ENCODE measurements at places on chromosomes 13 and 19. TPM values are rescaled to one million over a fixed set of nuclear protein-coding genes. Genes with fewer than 3 reads are reported as not detected.

DNA sequence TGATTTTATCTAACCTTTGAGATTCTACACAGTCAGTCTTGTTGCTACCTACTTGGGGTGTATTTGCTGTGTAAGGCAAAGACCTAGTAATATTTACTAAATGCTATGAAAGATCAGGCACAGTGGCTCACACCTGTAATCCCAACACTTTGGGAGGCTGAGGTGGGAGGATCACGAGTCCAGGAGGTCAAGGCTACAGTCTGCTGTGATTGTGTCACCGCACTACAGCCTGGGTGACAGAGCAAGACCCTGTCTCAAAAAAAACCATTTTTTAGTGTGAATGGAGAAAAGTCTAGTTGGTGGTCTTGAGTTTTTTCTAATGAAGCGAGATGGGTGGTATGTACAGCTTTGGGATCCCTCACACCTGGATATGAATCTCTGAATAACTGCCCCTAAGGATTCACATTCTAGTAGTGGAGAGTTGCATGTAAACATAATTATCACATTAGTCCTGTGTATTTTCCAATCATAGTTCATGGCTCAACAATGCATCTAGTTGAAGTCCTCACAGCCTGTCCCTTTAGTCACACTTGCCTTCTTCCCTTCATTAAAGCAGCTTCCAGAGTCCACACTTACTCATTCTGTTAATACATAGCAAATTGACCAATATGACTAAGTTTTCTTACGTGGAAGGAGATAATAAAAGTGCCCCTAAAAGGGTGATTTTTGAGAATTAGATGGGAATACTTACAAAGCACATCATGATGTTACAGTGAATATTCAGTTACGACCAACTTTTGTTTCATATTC, 7.5 kb downstream of the RPL21 start:
- DNase-seq, result no peak
- peaks cover 70% of the 10 kb centered on the region for H3K36me3 ChIP-seq
- H3K4me1 ChIP-seq, result peaks cover 64% of the 10 kb centered on the region

GRCh38 chr19:55373306-55373992, 3.2 kb upstream of the TMEM190 start:
- no peaks in the 10 kb centered on the region for H3K36me3 ChIP-seq
- no peak overlapping the region for H3K4me3 ChIP-seq
- peaks cover 39% of the 10 kb centered on the region for H3K27me3 ChIP-seq
- peaks cover 14% of the 10 kb centered on the region for H3K4me1 ChIP-seq
- no peak overlapping the region for H3K27ac ChIP-seq

- DNase-seq, result no peak
- H3K4me1 ChIP-seq, result no peaks in the 10 kb centered on the region
- no peaks in the 10 kb centered on the region for H3K36me3 ChIP-seq
- no peak overlapping the region for H3K4me3 ChIP-seq
- H3K27me3 ChIP-seq, result no peaks in the 10 kb centered on the region
Observed at GRCh38 chr13:69315039-69315438, 792.6 kb upstream of the ATXN8OS start.

DNA sequence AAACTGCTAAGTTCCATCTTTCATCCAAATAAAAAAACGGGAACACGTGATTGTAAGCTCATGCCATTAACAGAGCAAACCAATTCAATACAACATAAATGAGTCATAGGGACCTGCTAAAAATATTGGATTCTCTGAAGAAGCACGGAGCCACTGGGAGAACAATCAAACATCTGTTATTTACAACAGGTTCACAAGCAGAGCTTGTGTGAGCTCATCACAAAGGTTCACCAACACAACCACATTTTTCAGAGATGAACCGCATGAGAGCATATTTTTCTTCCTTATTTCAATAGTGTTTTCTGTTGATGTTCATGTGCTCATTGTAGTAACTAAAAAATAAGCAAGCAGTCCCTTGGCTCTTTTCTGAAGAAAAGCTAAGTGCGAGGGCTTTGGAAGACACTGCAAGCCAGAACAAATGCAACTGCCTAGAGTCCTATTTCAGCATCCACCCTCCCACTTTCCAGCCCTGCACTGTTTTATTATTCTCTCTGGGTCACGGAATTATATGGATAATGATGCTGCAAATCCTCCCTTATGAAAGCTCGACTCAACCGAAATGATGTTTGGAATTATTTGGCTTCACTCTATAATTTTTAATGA, 545.8 kb downstream of the LIG4 start:
- H3K4me3 ChIP-seq, result no peak overlapping the region
- no peaks in the 10 kb centered on the region for H3K4me1 ChIP-seq
- no peak overlapping the region for H3K27ac ChIP-seq

- H3K27ac ChIP-seq, result no peak overlapping the region
- H3K4me3 ChIP-seq, result no peak overlapping the region
- DNase-seq, result no peak
Observed at GRCh38 chr13:32905063-32905863, 111.0 kb upstream of the KL start.

- H3K4me3 ChIP-seq, result no peak overlapping the region
- no peaks in the 10 kb centered on the region for H3K4me1 ChIP-seq
- no peak for DNase-seq
- no peaks in the 10 kb centered on the region for H3K36me3 ChIP-seq
Observed at GRCh38 chr13:67619351-67619994, 389.3 kb upstream of the PCDH9 start.

DNA sequence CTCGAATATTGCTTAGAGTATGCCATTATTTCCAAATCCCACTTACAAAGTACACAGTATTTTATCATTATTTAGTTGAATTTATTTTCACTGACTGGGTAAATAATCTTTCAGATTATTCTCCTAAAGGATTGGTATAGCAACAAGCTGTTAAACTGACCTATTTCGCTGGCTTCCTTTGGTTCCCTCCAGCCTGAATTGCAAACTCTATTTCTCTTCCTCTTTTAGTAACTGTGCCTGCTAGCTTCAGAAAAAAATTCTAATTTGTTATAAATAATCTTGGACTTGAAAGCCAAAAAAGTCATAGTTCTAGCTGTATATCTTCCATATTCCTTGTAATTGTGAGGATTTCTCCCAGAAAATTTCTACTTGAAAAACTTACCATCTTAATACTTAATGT, 15.0 kb upstream of the CCNA1 start:
- H3K27me3 ChIP-seq, result peaks cover 12% of the 10 kb centered on the region
- DNase-seq, result no peak
- H3K4me3 ChIP-seq, result no peak overlapping the region
- peaks cover 24% of the 10 kb centered on the region for H3K4me1 ChIP-seq
- no peak overlapping the region for H3K27ac ChIP-seq

DNA sequence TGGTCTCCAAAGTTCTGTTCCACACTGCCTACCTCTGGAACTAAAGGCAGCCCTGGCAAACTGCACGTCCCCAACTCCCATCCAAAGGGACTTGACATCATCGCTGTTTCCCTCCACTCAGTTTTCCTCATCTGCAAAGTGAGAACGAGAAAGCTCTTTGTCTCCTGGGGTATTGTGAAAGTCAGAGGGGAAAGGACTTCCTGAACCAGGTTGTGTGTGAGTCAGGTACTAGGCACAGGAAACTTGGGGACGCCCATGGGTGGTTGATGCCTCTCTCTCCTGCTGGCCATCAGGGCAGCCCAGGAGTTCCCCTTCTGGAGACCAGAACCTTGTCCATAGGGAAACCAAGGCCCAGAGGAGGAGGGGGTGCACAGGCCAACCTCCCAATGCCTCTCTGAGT, 4.7 kb downstream of the CRLF1 start:
- H3K27me3 ChIP-seq, result peaks cover 35% of the 10 kb centered on the region
- H3K27ac ChIP-seq, result no peak overlapping the region
- H3K4me1 ChIP-seq, result peaks cover 7% of the 10 kb centered on the region
- H3K4me3 ChIP-seq, result no peak overlapping the region
- DNase-seq, result no peak
- no peaks in the 10 kb centered on the region for H3K36me3 ChIP-seq

DNA sequence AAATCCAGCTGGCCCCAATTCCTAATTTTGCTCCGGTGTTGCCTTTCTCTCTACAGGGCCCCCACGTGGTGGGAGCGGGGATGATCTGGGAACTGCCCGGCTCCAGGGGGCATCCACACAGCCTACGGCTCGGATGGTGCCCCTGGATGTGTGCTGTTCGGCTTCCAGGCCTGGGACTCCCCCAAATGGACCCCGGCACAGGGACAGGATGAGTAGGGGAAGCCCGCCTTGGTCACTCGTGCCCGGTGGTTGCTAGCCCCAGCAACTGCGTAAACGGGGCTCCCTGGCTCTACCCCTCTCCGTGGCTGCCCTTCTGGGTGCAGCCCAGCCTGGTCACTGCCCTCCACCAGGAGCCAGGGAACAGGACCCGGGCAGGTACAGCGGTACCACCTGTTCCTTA, 111.5 kb downstream of the TEX26 start:
- peaks cover 28% of the 10 kb centered on the region for H3K4me1 ChIP-seq
- H3K27me3 ChIP-seq, result peaks cover 34% of the 10 kb centered on the region
- no peaks in the 10 kb centered on the region for H3K36me3 ChIP-seq

DNA sequence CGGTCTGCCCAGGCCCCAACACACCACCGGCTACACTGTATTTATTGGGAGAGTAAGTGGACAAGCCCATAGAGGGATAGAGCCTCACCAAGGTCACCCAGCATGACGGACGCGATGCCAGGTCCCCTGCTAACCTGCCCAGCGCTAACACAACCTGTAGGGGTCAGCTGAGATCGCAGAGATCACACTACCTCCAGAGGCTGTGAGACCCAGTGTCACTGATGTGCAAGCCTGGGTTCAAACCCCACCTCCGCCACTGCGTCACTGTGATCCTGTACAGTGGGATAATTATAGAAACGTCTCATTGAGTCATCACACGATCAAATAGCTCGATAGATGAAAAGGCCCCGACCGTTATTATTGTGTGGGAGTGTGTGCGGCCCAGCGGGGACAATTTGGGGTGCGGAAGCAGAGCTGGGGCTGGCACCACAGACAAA, 10.6 kb upstream of the TLE2 start:
- no peak overlapping the region for H3K27ac ChIP-seq
- DNase-seq, result no peak
- peaks cover 9% of the 10 kb centered on the region for H3K27me3 ChIP-seq
- H3K4me3 ChIP-seq, result no peak overlapping the region
- H3K36me3 ChIP-seq, result no peaks in the 10 kb centered on the region

DNA sequence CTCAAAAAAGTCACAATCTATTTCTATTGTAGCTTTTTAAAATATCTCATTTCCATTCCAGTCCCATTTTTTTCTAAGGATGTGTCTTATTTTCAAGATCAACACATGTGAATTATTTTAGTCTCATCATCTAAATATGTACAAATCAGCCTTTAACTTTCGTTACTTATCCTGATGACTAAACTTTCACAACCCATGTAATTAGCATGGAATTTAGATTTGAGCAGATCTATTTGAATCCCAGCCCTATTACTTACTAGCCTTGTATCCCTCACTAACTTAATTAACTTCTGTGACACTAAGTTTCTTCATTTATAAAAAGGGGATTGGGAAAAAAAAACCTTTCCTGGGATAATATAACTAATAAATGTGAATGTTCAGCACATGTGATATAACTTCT, 81.1 kb downstream of the UFM1 start:
- no peak overlapping the region for H3K4me3 ChIP-seq
- H3K27ac ChIP-seq, result no peak overlapping the region
- no peaks in the 10 kb centered on the region for H3K4me1 ChIP-seq
- H3K27me3 ChIP-seq, result peaks cover 5% of the 10 kb centered on the region

DNA sequence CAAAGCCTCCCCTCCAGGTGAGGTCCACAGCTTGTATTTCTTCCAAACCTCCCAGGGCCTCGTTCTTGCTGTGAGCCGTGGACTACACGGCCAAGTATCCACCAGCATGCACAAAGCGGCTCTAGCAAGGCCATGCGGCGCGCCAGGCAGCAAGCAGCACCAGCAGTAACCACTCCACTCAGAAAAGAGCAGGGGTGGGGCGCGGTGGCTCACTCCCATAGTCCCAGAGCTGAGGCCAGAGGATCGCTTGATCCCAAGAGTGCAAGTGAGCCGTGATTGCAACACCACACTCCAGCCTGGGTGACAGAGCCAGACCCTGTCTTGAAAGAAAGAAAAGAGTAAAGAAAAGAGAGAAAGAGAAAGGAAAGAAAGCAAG, 4.7 kb downstream of the CCDC8 start:
- no peak overlapping the region for H3K27ac ChIP-seq
- peaks cover 16% of the 10 kb centered on the region for H3K4me1 ChIP-seq
- H3K4me3 ChIP-seq, result no peak overlapping the region

DNA sequence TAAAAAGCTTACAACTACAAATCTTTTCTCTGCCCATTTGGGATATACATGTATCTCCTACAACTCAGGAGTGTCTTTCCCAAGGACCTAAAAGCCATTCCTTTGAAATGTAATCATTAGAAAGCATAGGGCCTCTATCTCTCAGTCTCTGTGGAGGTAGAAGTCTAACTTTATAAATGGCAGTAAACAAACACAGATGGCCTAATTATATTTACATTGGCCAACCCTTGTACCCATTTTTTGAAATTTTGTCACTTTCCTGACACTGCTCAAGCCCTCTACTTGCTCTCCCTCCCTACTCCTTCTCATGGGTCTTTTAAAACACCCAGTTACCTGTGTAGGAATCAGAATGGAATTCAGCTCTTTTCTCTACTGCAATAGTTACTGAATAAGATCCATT, 24.8 kb downstream of the RNF6 start:
- no peak overlapping the region for H3K4me3 ChIP-seq
- no peak for DNase-seq
- no peak overlapping the region for H3K27ac ChIP-seq

DNA sequence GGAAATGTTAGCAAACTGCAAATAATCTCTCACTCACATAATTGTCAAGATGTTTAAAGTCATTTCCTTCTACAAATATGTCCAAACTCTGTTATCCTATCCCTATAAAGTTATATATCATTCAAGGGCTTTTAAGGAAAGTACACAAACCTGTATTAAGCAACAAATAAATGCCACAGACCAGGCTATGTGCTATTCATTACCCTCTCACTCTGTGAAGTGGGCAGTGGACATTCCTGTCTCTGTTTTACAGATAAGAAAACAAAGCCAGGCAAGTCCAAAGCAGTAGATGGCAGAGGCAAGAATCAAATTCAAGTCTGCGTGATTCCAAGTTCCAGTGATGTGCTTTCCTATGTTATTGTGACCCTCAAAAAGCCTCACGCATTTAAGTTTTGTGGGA, 140.6 kb downstream of the LHFPL6 start:
- no peaks in the 10 kb centered on the region for H3K27me3 ChIP-seq
- H3K4me1 ChIP-seq, result no peaks in the 10 kb centered on the region
- DNase-seq, result no peak
- no peak overlapping the region for H3K27ac ChIP-seq
- H3K4me3 ChIP-seq, result no peak overlapping the region

- H3K27me3 ChIP-seq, result no peaks in the 10 kb centered on the region
- no peak overlapping the region for H3K27ac ChIP-seq
- H3K4me3 ChIP-seq, result no peak overlapping the region
Observed at GRCh38 chr13:100600461-100600860, 11.9 kb upstream of the GGACT start.

Gene PSG11
- total RNA-seq, result not detected

Gene ZNF737
- total RNA-seq, result 42.7 TPM

Gene CNN1
- total RNA-seq, result not detected

Gene C19orf38
- 1.0 TPM for total RNA-seq

Gene SDHAF1
- 20.3 TPM for total RNA-seq

Gene SLC10A2
- total RNA-seq, result not detected

Gene LILRA6
- not detected for total RNA-seq

Gene CHST8
- total RNA-seq, result not detected

Gene LHFPL6
- 0.13 TPM for total RNA-seq

Gene IL11
- not detected for total RNA-seq

Gene NXNL1
- not detected for total RNA-seq
